ENCODE measurements at places on chromosomes 4 and X.

- no peak for DNase-seq
These were observed 94.6 kb upstream of the RPS6KA3 start for GRCh38 chrX:20361081-20361889.

GRCh38 chr4:110540581-110540980 lies 64.6 kb downstream of the ENPEP start:
- DNase-seq: no peak

DNA sequence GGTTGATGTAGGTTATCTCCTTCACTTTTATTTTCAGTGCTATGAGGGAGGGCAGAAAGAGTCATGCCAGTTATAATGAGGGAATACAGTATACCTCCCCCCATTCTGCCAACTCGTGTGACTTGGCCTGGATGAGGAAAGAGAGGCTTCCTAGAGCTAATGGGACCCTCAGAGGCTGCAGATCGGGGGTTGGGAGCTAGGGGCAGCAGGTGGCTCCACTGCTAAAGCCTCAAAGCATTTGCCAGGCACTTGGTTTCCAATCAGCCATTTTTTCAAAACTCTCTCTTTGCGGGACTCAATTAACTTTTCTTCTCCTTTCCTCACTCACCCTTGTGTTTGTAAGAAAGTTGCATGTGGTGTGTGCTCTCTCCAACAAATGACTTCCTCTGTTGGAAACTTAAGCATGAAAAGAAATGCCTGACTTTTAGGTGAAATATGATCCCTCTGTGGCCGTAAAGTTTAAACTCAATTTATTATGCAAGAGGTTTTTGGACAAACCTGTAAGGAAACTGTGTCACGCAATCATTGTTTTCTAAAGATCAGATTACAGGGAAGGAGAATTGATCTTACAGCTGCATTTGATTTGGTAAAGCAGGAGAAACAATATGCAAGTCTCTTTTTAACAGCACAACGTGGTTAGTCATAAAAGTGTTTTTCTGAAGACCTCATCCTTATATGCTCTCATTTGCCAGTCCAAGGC lies 7.0 kb downstream of the SFRP2 start:
- no peak for DNase-seq

DNA sequence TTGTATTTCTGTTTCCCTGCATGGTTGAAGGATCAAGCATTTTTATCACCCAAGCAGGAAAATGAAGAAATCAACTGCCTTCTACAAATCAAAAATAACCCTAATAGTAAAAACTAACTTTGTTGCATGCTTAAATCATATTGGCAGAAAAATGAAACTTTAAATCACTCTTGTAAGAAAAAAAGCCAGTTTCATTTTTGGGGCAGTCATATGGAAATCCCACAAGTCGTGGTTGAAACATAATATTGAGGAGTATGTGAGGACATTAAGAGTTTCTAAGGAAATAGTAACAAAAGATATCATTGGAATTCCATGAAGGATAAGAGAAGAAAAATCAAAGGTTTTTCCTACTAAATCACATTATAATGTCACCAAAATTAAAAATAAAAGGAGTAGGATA lies 8.4 kb downstream of the TEC start:
- no peak for DNase-seq

DNA sequence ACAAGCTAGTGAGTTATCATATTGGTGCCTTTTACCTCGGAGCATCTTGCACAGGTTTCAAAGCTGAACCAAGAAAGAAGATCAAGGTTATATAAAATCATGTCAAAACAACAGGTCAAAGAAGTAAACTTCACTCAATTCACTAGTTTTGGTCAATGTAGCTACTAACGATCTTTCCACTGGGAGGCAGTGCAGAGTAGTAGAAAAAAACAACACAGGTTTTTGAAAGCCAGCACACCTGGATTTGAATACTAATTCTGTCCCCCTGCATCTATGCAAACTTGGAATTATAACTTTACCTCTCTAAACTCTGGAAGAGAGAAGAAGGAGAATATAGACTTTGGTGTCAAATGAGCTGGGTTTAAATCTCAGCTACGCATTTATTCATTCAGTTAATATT lies 266.1 kb downstream of the GRIA3 start:
- DNase-seq: no peak

DNA sequence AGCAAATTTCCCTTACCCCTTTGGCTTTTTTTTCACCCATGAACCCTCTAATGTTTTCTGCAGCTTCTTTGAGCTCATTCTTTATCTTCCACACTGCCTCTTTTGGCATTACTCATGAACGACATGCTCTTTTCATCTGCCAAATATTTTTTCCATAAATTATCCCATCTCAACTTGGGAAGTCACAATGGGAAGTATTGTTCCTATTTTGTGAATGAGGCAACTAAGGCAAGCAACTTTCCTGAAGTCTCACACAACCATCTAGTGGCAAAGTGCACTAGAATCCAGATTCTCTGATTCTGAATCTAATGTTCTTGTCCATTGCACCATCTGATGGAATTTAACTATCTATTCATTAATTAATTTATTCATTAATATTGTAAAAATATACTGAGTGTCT lies 625 bp downstream of the RTL9 start:
- no peak for DNase-seq

DNA sequence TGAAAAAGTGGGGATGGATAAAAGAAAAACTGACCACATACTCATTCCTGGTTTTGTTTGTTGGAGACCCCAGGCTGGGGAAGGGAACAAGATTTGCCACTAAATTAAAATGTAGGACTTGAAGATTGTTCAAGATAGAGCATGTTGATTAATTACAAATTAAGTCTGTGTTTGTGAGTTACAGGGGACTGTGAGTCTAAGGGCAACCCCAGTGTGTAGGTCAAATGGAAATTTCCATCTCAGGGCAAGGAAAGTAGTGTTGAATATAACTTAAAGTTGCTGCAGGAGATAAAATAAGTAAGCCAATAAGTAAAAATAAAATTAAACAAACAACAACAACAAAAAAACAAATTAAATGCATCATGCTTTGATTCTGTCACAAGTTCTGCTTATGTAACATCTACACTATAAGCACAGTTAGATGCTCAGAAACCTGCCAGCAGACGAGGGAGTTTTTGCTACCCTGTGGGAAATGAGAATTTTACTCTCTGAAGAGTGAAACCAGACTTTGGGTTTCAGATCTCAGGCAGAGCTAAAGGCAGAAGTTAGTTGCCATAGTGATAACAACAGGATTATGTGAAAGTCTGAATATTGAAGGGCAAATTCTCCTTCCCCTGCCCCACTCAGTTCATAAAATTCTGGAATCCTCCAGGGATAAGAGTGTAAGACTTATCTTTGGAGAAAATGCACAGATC lies 352.3 kb downstream of the GRXCR1 start:
- no peak for DNase-seq

DNA sequence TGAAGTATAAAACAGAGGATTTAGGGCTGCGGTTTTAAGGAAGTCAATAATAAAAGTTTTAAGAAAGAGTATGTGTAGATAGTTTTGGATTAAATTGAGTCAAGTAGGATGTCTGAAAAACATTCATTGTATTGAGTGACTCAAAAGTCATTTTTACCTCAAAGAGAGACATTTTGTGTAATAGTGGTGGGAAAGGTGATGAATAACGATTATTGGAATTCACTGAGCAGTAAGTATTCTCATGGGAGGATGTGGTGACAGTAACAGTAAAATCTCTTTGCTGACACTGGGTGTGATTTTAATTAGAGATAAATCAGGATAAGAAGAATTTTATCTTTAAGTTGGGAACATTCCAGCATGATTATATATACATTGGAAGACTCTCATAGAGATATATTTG lies 233.6 kb downstream of the PDHA2 start:
- no peak for DNase-seq

GRCh38 chrX:47927212-47927611 lies 76.6 kb downstream of the ZNF182 start:
- no peak for DNase-seq

DNA sequence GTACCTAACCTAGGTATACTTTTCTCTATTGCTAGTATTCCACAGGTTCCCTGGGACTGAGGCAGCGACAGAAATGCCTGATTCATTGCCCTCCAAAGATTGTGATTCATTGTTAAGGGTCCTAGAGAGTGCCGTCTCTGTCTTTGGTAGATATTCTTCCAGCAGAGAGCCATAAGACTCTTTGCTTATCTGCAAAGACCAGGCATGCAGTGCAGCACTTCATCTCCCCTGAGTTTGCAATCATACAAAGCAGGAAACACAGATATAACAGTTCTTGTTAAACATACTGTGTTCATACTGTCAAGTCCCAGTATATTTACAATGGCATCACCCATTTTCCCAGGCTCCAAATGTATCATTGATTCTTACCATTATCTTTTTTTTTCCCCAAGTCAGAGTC lies 47.7 kb downstream of the KLF8 start:
- no peak for DNase-seq

Data from caudate nucleus (tissue), 63 donors.